Cardiac fibroblast (primary cell): ENCODE measurements at places on chromosomes 12 and 14.
A peak's percentile ranks its signal among the peaks of the same experiment; 100 is the strongest.

DNA sequence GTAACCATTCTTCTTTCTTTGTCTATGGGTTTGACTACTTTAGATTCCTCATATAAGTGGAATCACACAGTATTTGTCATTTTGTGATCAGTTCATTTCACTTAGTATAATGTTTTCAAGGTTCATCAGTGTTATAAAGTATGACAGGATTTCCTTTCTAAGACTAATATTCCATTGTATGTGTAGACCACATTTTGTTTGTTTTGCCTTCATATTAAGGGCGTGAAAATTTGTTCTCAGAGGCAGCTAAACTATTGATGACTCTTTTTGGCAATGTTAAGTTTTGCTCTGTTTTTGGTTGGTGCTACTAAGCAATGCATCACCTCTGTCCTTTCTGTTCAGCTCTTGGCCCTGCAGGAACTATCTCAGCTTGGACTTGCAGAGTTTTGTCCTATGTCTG lies 1.7 kb upstream of the KLRG1 start:
- no peak for DNase-seq

- DNase-seq = no peak
These were observed 91.0 kb downstream of the VRK1 start for GRCh38 chr14:96888158-96888557.

GRCh38 chr12:80938397-80938796 lies 663 bp upstream of the LIN7A start:
- DNase-seq = no peak

- DNase-seq = no peak
These were observed 82.2 kb upstream of the ATXN7L3B start for GRCh38 chr12:74455429-74455828.

GRCh38 chr14:33891700-33892099 lies 59.2 kb downstream of the EGLN3 start:
- no peak for DNase-seq

DNA sequence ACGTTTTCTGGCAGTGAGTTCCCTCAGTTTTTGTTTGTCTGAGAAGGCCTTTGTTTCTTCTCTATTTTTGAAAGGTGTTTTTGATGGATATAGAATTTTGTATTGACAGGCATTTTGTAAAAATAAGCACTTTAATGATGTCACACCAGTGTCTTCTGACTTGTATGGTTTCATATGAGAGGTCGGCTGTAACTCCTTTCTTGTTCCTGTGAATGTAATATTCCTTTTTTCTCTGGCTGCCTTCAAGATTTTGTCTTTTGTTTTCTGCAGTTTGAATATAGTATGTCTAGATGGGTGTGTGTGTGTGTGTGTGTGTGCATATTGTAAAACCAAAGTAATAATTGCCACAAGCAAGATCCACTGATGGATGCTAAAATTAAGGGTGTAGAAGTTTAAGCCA lies 67.8 kb upstream of the PSMC1 start:
- DNase-seq = no peak

GRCh38 chr12:121217761-121218160 lies 7.8 kb downstream of the P2RX4 start:
- no peak for DNase-seq

DNA sequence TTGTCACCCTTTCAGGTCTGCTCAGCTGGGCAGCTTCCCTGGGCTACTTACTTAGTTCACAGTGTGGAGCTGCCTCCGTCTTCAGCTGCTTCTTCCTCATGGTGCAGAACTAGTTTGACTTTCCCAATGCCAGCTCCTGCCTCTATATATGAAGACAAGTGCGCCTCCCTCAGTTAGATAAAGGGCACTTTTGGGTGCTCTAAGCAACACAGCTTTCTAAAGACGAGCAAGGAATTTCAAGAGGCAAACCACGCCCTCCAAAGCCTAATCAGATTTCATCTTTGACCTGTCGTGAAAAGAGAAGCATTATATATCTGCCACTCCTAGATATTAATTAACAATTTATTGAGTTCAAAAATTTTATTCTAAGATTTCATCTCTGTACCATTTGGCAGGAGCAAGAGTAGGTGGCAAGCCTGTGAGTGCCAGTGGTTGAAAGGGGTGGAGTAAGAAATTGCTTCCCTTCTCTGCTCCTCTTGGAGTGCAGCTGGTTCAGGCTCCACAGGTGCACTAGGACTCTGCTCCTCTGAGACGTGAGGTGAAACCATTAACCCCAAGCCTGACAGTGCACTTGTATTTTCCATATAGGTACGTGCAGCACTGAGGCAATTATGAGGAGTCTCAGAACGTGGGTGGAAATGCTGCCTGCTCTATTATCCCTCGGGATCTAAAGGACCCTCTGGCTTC lies 2.1 kb upstream of the SLC11A2 start:
- peak; percentile 63 for DNase-seq

DNA sequence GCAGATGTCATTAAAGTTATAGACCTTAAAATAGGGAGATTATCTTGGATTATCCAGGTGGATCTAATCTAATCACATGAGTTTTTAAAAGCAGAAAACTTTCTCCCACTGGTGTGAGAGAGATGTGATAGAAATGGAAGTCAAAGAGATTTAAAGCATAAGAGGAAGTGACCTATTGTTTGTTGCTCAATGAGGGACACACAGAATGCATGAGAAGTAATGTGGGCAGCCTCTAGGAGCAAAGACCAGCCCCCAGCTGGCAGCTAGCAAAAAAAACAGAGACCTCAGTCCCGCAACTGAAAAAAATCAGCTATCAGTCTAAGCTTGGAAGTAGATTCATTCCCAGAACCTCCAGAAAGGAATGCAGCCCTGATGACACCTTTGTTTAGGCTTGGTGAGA lies 24.6 kb upstream of the ANP32D start:
- no peak for DNase-seq

- no peak for DNase-seq
These were observed 37.6 kb upstream of the TSPAN8 start for GRCh38 chr12:71195338-71195896.

GRCh38 chr14:34951286-34951685 lies 31.5 kb upstream of the SRP54 start:
- peak; percentile 47 for DNase-seq
